ENCODE measurements at places on chromosomes 5 and 9.
A peak's percentile ranks its signal among the peaks of the same experiment; 100 is the strongest.

DNA sequence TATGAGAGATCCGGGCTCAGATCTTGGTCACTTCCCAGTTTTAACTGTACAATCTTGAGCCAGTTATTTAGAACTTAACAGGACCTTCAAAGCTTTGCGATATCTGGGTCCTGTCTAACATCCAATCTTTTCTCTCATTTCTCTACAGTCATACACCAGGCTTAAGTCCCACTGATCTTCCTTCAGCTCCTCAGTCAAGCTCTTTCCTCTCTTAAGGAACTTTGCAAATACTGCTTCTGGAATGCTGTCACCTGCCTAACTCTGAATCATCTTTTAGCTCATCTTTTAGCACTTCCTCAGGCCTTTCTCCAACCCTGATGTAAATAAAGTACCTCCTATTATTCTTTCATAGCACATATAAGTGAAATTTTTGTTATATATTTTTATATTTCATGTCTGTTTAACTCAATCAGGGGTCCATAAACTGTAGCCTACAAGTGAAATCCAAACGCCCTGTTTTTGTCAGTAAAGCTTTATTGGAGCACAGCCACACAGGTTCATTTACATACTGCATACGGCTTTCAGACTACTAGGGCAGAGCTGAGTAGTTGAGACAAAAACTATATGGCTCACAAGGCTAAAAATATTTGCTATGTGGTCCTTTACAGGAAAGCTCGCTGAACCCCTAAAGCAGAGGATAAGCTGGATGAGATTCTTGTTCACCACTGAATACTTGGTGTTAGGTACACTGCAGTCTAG lies 63.5 kb downstream of the MEF2C start:
- no peak for DNase-seq

DNA sequence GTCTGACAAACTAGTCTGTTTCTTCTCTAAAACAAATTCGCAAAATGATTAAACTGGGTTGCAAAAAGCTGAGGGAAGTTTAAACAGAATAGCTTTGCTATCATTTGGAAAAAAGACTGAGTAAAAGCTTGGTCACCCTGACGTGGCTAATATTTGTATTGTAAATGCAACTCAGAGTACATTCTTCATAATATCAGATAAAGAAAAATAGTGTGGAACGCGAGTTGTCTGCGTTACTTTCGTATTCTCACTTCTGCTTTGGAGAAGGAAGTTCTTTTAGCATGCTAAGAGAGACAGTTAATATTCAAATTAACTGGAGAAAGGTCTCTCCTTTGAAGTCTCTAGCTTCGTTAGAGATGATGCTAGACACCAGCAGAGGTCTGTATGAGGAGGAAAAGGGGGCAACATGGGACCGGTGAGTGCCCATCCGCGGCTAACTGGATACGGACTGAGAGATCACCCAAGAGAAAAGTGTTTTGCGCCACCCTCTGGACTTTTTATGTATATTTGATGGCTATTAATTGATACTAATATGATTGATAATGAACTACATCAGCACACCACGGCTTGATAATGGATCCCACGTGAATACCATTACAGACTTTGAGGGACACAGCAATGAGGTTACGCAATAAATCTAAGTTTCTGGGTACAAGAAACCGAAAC lies 2.9 kb upstream of the CNTRL start:
- no peak for DNase-seq

- no peak for DNase-seq
Observed at GRCh38 chr5:114789773-114790402, 379.8 kb downstream of the TRIM36 start.

- no peak for DNase-seq
Observed at GRCh38 chr9:18970393-18970792, 62.6 kb downstream of the SAXO1 start.

DNA sequence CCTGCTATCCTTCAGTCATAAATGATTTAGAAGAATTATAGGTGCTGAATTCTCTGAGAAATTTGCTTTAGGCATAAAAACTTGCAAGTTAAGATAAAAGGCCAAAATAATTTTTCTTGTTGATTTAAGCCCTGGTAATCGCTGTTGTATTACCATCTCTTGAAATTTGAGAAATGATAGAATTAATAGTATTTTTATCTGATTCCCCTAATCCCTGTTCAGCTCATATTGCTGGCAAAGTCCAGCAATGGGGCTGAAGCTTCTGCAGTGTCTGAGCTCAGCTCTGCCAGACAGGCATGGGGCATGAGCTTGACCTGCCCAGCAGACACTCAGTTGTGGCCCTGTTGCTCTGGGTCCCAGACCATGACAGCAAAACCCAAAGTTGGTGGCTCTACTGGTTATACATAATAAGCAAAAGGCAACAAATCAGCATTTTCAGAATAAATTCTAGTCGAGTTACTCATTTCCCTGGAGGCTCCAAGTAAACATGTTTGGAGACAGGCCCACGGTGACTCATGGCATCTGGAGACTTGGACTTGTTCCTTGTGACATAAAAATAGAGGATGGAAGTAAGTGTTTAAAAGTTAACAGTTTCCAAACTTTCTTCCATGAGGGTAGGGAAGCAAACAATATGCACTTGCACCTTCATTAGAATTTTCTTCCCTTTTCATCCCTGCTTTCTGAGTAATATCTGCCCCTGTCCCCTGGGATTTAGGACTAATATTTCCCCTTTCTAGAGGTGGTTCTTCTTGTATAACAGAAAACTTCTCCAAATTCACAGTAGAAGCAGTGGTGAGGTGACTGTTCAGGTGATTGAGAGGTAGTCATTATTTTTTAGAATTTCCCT lies 60.2 kb upstream of the SLC2A8 start:
- DNase-seq: peak; percentile 96

- no peak for DNase-seq
Observed at GRCh38 chr5:84014966-84015365, 294.3 kb upstream of the HAPLN1 start.

GRCh38 chr5:168467755-168468330 lies 18.4 kb upstream of the RARS1 start:
- DNase-seq: no peak

Data from HCEC 1CT (cell line).